ENCODE measurements at places on chromosomes 6 and 20. TPM values are rescaled to one million over a fixed set of nuclear protein-coding genes. Genes with fewer than 3 reads are reported as not detected.

IL17A gene
- total RNA-seq = not detected

ANGPT4 gene
- not detected for total RNA-seq

DYNLT1 gene
- 50.5 TPM for total RNA-seq

DNA sequence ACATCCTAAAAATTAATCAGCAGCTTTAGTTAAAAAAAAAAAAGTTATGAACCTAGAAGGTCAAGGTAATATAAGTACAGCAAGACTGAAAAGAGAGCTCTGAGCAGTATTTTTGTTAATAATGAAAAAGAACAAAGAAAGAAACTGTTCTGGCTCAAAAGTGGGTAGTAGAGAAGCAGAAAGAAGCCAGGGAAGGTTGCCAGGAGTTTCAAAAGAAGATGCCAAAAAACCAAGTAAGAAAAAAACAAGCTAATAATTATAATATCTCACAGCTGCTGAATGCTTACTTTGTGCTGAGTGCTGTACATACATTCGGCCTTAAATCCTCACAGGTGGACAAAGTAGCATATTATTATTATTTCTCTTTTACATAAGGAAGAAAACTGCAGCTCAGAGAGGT, 31.9 kb downstream of the NRSN1 start:
- DNase-seq = no peak

Data from PC-3 (cell line).